ENCODE measurements at places on chromosomes 7 and 10.

- DNase-seq: no peak
These were observed 62.8 kb downstream of the PPP1R3A start for GRCh38 chr7:113856010-113856409.

DNA sequence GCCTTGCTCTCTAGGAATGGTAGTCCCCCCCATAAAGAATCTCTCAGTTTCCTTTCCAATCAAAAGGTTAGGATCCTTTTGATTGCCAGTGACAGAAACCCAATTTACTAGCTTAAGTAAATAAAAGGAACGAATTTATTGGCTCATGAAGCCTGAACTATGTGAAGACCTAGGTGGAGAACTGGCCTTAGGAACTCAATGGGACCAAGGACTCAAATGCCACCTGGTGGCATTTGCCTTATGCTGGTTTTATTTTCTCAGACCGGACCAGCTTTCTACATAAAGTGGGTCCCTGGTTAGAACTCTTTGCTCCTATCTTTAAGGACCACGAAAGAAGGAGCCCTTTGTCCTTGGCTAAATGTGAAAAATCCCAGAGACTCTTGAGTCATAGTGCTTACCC, 25.4 kb downstream of the CFTR start:
- DNase-seq: no peak

DNA sequence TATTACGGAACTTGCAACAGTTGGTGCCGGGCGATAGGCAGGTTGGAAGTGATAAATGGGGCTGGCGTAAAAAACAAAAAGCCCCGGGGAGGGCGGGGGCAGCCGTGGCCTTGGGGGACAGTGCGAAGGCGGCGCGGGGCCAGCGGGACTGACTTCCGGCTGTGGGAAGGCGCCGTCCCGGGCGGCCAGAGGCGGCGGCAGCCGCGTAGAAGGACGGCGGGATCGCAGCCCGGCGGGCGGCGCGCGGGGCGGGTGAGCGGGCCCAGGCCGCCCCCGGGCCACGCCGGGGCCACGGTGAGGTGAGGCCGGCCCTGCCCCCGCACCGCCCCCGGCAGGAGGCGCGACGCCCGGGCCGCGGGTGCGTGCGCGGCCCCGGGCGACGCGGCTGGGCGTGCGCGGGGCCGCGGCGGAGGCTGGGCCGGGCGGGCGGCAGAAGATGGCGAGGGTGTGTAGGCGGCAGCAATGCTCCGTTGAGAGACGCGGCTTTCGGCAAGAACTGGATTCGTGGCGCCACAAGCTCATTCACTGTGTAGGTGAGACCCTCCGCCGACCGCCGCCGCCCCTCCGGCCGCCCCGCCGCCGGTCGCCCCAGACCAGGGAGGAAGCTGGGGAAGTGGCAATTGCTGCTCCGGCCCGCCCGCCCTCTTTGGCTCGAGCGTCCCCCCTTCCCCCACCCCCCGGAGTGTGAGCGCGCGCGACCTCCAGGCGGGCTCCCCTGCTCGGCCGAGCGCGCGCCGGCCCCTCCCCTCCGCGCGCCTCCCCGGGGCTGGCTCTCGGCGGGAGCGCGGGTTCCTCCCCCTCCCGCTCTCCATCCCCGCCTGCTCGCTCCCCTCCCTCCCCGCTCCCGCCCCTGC, at the start of gene LCOR:
Gene LCOR, plus strand, starts transcription at position 432 of the 854 bp plus-strand sequence. CDS start 116,760 bp downstream, outside the sequence.
- peak; percentile 70 for DNase-seq

DNA sequence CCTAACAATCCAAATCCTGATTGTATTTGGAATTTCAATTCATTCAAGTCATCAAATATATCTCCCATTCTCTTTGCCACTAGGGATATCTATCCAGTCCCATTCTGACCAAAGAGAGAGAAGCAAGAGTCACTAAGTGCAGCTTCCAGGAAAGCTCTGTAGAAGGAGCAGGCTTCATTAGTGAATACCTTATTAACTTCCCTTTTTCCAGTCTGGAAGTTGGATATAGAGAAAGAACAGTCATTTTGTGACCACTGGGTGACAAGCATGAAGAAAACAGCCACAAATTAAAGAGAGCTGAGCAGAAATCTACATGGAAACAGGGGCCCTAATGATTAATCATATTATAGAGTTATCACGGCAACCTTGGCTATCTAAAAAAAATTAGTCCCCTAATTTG, 190.7 kb upstream of the ADO start:
- no peak for DNase-seq

- no peak for DNase-seq
These were observed 114.1 kb downstream of the SLC16A9 start for GRCh38 chr10:59595593-59595992.

GRCh38 chr10:93420091-93420490, 62.0 kb downstream of the MYOF start:
- DNase-seq: no peak

GRCh38 chr7:3688071-3688470, 387.0 kb downstream of the SDK1 start:
- no peak for DNase-seq

GRCh38 chr10:10421071-10421470, 596.6 kb upstream of the CELF2 start:
- no peak for DNase-seq

GRCh38 chr10:3072641-3073360, 5.5 kb downstream of the PFKP start:
- no peak for DNase-seq

DNA sequence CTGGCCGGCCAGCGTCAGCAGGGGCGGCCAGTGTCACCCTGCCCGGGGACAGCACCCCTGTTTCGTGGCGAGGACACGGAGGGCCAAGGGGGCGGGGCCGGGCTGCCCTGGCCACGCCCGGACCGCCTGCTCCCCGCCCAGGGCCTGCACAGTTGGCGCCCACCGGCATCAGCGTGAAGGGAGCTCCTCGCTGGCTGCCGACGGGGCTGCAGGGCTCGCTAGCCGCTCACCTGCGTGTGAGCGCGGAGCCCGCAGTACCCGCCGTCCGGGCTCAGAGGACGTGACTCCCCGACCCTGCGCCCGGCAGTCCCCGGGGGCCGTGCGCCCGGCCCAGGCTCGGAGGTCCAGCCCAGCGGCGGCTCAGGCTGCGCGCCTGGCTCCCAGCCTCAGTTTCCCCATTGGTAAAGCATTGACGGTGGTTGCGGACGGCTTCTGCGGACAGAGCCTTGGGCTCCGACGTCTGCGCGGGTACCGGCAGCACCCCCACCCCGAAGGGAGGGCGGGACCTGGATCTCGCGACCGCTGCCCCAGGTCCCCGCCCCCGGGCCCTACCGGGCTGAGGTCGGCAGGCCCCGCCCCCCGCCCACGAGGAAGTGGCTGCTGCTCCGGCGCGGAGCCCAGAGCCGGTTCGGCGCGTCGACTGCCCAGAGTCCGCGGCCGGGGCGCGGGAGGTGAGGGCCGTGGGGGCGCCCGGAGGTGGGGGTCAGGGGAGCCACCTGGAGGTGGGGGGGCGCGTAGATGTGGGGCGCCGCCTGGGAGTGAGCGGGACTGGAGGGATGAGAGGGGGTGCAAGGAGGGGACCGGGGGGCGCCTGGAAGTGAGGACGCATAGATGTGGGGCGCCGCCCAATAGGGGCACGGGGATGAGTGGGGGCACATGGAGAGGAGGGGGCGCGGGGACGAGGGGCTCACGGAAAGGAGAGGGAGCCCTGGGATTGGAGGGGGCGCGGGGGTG, at the start of gene ARPC1B:
Gene ARPC1B, plus strand, starts transcription at position 620 of the 954 bp plus-strand sequence. CDS start 10,985 bp downstream, outside the sequence.
- peak; percentile 52 for DNase-seq

DNA sequence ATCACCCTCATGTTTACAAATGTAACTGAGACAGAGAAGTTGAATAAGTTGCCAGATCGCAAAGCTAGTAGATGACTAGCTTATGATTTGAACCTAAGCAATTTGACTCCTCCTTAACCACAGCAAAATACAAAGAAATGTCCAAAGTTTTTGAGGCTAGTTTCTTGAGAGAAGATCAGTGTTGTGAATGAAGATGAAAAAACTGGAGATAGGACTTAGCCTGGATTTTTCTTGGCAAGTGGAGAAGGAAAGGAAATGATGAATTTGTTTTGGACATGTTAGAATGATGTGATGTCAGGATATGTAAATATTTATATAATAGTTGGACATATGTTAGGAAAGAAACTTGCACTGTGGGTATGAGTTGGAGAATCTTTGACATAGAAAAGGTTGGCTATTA, 149.8 kb downstream of the LSMEM1 start:
- DNase-seq: no peak

DNA sequence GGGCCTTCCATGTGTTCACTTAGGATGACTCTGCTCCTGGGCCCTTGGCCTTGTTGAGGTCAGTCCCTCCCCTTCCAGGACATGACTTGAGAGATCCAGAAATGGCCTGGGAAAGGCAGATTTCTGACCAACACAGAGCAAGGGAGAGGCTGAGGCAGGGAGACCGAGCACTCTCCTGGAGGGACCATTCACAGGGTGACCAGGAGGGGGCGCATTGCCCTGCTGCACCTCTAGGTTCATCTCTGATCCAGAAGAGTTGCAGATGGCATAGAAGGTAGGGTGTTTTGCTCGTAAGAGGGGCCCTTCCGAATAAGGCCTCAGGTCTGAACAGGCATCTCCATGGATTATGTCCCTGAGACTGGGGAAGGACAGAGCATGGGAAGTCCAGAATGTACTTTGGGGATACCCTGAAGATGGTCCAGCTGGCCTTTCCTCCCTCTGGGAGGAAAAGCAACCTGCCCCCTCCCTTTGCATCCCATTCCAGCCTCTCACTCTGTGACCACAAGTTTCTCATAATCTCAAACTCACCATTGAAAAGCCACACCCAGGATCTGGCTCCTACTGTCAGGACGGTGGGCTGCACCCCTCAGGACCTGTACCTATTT, 6.6 kb downstream of the DMBT1 start:
- DNase-seq: no peak

DNA sequence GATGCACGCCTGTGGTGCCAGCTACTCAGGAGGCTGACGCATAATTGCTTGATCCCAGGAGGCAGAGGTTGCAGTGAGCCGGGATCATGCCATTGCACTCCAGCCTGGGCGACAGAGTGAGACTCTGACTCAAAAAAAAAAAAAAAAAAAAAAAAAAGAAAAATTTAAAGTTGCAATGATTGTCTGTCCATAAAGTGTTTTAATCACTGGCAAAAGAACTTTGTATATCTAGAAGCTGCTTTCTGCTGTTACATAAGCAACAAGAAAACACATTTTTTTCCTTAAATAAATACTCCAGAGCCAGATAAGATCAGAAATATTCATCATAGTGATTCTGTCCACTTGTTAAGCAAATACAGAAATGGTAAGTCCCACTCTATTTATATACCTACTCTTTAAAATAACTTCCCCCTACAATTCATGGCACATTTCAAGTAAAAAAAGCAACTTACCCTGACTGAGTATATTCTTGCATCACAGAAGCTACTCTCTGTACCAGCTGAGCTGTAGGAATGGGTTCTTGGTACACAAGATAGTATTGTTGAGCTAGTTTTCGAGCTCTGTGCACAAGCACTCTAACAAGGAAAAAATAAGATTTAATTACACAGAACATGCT, 7.6 kb downstream of the PSMA2 start:
- no peak for DNase-seq

GRCh38 chr10:67664942-67665341, 31.1 kb downstream of the CTNNA3 start:
- DNase-seq: no peak

- peak; percentile 12 for DNase-seq
These were observed 51.3 kb upstream of the FRMD4A start for GRCh38 chr10:14382022-14382421.

- DNase-seq: no peak
These were observed 91.4 kb upstream of the PTN start for GRCh38 chr7:137434946-137435345.

- no peak for DNase-seq
These were observed 9.3 kb upstream of the HUS1 start for GRCh38 chr7:47988496-47989386.

GRCh38 chr10:91460681-91461080, 50.5 kb downstream of the HECTD2 start:
- DNase-seq: no peak

DNA sequence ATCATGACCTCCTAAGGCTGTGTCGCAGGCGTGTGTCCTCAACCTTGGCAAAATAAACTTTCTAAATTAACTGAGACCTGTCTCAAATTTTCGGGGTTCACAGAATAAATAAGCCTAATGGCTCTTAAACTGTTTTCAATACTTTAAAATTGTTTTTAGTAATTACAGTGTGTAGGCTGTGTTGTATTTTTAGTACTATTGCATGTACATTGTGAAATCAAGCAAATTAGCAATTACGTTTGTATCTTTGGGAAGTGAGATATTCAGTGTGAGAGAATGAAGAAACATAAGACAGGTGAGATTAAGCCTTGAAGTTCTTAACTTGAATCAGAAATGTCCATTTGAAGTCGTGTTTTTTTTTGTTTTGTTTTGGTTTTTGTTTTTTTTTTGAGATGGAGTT, 4.8 kb upstream of the AKR1B10 start:
- no peak for DNase-seq

DNA sequence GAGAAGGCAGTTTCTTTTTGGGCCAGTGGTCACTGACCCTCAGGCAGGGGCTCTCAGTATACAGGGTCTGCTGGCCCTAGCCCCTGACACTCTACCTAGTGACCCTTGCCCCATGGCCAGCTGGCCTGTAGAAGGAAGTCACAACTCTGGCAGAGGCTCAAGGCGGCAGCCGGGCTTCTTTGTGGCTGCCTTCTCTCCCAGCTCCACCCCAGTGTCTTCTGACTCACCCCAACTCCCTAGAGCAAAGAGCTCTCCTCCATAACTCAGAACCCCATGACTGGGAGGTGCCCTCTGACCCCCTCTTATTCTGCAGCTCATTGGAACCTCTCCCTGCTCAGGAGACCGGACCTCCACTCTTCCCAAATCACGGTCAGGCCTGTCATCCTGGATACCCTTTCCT, 358.2 kb downstream of the FGFR2 start:
- DNase-seq: no peak

DNA sequence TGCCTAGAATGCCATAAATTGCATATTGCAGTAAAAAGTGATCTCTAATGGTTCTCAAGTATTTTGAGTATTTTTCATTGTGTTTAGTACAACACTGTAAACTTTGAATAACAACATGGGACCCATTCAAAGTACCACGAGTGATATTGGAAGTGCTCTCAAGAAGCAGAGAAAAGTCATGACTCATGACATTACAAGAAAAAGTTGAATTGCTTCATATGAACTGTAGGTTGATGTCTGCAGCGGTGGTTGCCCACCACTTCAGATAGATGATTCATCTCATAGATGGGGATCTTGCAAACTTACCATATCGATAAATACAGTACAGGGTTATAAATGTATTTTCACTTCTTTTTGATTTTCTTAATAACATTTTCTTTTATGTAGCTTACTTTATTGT, 33.9 kb downstream of the ENTPD1 start:
- no peak for DNase-seq

DNA sequence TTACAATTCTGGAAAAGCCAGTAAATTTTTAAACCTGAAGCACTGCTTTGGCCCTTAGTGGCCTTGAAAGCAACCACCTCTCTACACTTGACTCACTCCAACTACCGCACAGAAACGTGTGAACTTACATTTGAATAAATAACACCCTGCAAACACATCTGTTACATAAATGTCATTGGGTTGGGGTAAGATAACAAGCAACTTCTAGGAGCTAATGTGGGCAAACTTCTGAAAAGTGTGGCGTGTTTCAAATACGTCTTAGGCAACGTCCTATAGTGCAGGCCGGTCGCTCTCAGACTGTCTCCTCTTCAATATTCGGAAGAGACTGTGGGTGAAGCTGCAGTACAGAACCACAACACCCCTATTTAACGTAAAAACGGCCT, 474 bp downstream of the ORC5 start:
- DNase-seq: no peak
